ENCODE measurements at places on chromosomes 1 and 21. TPM values are rescaled to one million over a fixed set of nuclear protein-coding genes. Genes with fewer than 3 reads are reported as not detected.
A peak's percentile ranks its signal among the peaks of the same experiment; 100 is the strongest.

Gene FCRL6
- not detected for total RNA-seq

Gene B3GALT5
- 2.3 TPM for total RNA-seq

Gene C1orf74
- 16.5 TPM for total RNA-seq

Gene RPTN
- total RNA-seq, result not detected

GRCh38 chr1:38686167-38686926, 173.2 kb downstream of the RRAGC start:
- no peak for DNase-seq

GRCh38 chr1:12121212-12122003, 45.4 kb upstream of the TNFRSF1B start:
- DNase-seq, result no peak

GRCh38 chr1:23202263-23202749, 15.0 kb downstream of the HTR1D start:
- DNase-seq, result peak; percentile 44

- no peak for DNase-seq
Observed at GRCh38 chr1:176605176-176605575, 142.2 kb downstream of the PAPPA2 start.

DNA sequence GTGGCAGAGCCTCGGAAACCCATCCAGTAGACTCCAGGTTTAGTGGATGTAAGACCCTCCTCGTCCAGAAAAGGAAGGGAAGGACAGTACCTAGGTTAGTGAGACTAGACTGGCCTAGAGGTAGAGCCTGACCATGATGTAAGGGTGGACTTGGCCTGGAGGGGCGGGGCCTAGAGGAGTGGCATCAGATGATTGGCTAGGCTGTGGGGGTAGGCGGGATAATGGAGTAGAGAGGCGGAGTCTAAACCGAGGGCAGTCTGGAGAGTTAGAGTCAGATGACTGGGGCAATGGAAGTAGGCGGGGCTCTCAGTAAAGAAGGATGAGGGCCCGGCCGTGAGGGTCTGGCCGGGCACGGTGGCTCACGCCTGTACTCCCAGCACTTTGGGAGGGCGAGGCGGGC, 70.1 kb downstream of the EPHB2 start:
- DNase-seq, result peak; percentile 24

- DNase-seq, result peak; percentile 56
Observed at GRCh38 chr1:151828921-151829320, 2.7 kb downstream of the RORC start.

DNA sequence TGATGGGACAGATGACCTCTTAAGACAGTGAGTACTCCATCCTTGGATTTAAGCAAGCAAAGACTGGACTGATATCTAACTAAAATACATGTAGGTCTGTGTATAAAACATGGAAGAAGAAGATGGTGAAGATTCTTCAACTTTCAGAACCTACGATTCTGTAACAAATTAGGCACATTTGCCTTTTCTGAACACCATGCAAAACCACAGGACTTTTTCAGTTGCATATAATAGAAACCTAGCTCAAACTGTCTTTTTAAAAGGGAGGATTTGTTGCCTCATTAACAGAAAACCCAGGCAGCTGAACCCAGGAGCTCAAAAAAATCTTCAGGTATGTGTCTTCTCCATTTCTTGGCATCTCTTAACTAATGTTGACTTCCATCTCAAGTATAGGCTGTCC, 14.7 kb upstream of the TSPAN1 start:
- no peak for DNase-seq

- DNase-seq, result no peak
Observed at GRCh38 chr1:226985239-226985838, 45.2 kb downstream of the COQ8A start.

DNA sequence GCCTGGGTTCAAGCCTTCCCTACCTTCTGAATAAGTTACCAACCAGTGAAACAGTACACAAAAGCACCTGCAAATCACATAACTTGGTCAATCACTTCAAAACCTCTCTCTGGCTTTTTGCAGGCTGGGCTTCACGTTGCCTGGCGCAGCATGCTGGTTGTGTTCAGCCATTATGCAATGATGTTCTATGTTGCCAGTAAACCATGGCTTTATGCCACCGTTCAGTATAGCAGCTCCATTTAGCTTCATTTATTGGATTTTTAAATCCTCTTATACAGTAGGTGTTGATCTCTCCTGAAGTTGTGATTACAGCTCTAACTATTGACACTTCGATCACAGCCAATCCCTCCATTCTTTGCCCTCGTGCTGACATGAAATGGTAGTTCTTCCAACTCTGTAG, 233.6 kb upstream of the PTBP2 start:
- DNase-seq, result no peak

DNA sequence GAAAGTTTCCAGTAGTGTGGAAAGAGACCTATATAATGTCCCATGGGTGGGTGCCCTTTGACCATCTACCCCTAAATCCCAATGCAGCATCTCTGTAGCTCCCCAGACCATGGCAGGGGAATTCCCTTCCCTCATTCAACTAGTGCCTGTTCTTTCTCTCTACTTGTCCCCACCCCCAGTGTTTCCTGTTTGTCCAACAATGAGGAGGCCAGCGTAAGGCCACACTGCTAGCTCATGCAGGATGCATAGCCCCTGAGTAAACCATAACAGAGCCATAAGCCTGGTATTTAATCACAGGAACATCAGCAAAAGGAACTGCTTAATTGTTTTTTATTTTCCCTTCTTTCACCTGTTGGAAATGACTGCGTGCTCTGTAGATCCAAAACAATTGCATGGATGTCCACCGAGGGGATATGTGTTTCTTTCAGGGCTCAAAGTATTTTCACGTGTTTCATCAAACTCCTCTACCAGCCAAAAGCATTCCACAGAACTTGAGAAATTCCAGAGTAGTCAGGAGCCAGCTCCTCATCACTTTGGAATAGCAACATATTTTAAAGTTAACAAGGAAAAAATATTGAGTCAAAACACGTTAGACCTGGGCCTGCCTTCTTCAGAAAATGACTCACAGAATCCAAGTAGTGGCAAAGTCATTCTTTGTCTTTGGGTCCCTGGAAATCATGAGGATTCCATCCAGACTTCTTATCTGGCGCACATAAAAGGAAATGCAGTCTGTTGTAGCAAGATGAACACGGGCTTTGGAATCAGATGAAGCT, 162.5 kb upstream of the SGIP1 start:
- DNase-seq, result peak; percentile 80

GRCh38 chr1:156973417-156973816, 53.0 kb downstream of the LRRC71 start:
- no peak for DNase-seq

GRCh38 chr21:44518686-44519085, 21.3 kb downstream of the KRTAP10-1 start:
- no peak for DNase-seq

GRCh38 chr1:168300626-168301025, 19.9 kb downstream of the TBX19 start:
- no peak for DNase-seq

Measured in renal cortical epithelial cell (primary cell).